ENCODE measurements at places on chromosomes 1 and 21. TPM values are rescaled to one million over a fixed set of nuclear protein-coding genes. Genes with fewer than 3 reads are reported as not detected.

Gene ORC1
- polyA plus RNA-seq: not detected

Gene PPM1J
- 24.7 TPM for polyA plus RNA-seq

Gene CCDC27
- polyA plus RNA-seq: not detected

Gene SNAPIN
- polyA plus RNA-seq: 43.2 TPM

Gene VWA5B1
- polyA plus RNA-seq: not detected

Gene RNF19B
- 94.9 TPM for polyA plus RNA-seq

Gene SYNC
- polyA plus RNA-seq: 37.0 TPM

Gene MCOLN2
- not detected for polyA plus RNA-seq

Gene RBM15
- polyA plus RNA-seq: 3.8 TPM

Gene NDUFS5
- polyA plus RNA-seq: 2,162 TPM

Gene HSPG2
- not detected for polyA plus RNA-seq

Gene LIPI
- 0.43 TPM for polyA plus RNA-seq

Gene IL20
- not detected for polyA plus RNA-seq

Gene SPRR2A
- polyA plus RNA-seq: not detected

Gene ABCG1
- polyA plus RNA-seq: 18.4 TPM

Gene EXOSC10
- 12.6 TPM for polyA plus RNA-seq

Gene ZC3H12A
- polyA plus RNA-seq: not detected

Gene ZMYND12
- 9.0 TPM for polyA plus RNA-seq

Gene NLRP3
- polyA plus RNA-seq: 12.5 TPM

Gene C1QTNF12
- polyA plus RNA-seq: not detected

Gene OLFML3
- 0.50 TPM for polyA plus RNA-seq

Gene CR2
- polyA plus RNA-seq: not detected

Gene NR0B2
- polyA plus RNA-seq: not detected

Data from Purkinje cell (primary cell).